ENCODE measurements at places on chromosomes 5 and 9.
A peak's percentile ranks its signal among the peaks of the same experiment; 100 is the strongest.

GRCh38 chr9:36074870-36075532, 38.3 kb downstream of the RECK start:
- no peak for DNase-seq

DNA sequence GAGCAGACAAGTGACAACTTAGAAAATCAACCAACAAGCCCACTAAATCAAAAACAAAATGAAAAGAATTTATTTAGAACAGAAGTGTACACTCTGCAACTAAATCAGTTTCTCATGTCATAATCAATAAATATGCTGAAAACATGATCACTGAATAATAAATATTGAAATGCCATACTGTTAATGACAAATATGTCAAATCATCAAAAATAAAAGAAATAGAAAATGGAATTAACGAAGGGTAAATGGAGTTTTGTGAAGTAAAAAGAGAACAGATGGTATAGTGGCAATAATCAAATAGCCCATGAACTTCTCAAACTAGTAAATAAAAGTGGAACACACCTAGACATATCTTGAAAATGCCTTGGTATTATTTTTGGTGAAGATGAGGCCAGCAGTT, 744.9 kb downstream of the TAF11L14 start:
- no peak for DNase-seq

GRCh38 chr5:17343675-17344074, 126.2 kb downstream of the BASP1 start:
- DNase-seq = no peak

GRCh38 chr5:55497712-55498111, 37.1 kb downstream of the PLPP1 start:
- DNase-seq = no peak

GRCh38 chr9:96027251-96028131, 152.0 kb downstream of the ERCC6L2 start:
- DNase-seq = peak; percentile 48

DNA sequence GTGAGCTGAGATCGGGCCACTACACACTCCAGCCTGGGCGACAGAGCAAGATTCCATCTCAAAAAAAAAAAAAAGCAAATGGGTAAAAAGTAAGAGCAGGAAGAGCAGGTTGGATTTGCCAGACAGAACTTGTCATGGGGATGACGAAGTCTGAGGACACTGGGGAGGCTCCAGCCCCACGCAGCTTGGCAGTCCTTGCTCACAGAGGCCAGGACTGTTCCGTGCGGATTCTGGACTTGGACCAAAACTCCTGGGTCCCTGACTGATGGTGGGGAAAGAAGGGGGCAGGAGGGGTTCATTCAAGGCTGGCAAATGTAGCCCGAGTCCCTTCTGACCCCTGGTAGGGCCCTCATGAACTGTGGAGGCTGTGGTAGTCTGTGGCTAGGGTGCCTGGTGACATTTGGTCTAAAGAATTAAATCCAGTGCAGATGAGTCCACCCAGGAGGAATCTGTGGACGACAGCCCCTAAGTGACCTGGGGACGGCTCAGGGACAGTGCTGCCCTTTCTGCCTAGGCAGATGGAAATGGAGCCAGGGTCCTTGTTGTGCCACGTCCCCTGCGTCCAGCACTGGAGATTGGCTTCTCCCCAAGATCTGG, 3.1 kb downstream of the FGD3 start:
- no peak for DNase-seq

DNA sequence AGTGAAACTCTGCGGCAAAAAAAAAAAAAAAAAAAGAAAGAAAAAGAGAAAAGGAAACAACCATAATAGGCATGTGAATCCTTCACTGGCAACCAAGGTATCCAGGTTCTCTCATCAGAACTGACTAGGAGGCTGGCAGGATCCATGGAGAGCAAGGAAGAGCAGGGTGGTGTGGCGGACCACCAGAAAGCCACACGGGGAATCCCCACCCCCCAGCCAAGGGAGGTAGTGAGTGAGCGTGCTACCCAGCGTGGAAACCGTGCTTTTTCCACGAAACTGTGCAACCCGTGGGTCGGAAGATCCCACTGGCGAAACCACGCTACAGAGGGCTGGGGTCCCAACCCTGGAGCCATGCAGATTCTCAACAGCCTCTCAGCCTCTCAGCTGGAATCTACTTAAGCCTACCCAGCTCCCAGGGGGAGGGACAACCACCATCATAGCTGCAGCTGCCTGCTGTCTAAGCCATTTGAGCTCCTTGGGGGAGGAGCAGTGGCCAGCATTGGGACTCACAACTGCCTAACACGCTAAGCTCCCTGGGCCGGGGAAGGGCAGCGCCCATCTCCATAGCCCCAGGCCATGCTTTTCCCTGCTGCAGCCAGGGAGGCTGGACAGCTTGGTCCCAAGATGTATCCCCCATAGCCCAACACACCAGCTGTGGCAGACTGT, 91.6 kb downstream of the PRELID2 start:
- no peak for DNase-seq

DNA sequence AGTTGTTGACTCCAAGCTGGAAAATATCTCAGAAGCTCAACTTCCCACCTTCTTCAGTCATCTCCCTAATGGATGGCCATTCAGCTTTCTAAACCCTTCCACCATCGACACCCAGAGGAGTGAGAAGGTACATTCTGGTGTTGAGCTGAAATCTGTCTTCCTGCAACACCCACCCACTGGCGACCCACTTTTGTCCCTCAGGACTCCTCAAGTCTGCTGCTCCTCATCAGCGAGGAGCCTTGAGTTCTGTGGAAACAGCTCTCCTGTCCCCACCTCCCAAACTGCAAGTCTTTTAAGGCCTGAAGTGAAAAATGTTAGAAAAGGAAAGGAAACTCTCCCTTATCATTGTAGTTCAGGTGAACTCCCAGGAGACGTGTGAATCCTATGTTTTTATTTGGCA, 111.5 kb upstream of the HAND1 start:
- no peak for DNase-seq

DNA sequence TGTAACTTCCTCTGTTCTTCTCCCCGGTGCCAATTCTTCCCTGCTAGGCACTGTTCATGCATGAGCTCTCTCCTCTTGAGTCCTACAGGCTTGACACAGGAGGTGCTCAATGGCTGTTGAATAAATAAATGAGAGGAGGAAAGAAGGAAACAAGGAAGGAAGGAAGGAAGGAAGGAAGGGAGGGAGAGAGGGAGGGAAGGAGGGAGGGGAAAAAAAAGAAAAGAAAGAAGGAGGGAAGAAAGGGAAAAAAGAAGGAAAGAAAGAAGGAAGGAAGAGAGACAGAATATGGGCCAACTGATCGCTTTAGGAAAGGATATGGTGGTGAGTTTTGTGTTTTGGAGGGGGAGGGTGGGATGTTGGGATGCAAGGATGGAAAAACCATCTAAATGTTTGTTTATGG, 6.4 kb downstream of the KCNMB1 start:
- no peak for DNase-seq

- peak; percentile 15 for DNase-seq
Observed at GRCh38 chr5:157747766-157748700, 4.5 kb downstream of the LSM11 start.

- DNase-seq = no peak
Observed at GRCh38 chr5:150487199-150488061, 20.5 kb upstream of the NDST1 start.

- no peak for DNase-seq
Observed at GRCh38 chr9:93009337-93010015, 49.0 kb upstream of the SUSD3 start.

All from activated naive CD4-positive, alpha-beta T cell treated with anti-CD3 and anti-CD28 coated beads for 36 hours (primary cell).